ENCODE measurements at places on chromosomes 1 and 21.

DNA sequence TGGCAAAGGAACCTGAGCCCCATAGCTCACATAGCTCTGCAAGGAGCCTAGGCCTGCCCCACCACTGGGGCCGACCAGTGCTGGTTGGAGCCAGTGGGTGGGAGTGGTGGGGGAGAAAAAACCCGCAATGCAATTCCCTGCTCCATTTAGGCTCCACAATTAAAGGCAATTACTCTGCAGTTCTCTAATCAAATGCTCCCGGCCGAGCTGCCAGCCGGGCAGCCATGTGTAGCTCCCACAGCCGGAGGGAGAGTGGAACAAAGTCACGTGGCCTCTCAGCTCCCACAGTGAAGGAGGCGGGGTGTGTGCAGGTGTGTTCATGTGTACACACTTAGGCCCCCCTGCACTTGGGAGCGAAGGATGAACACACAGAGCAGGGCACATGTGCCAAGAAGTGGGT lies 81.6 kb downstream of the KIRREL1 start:
- no peak for DNase-seq

DNA sequence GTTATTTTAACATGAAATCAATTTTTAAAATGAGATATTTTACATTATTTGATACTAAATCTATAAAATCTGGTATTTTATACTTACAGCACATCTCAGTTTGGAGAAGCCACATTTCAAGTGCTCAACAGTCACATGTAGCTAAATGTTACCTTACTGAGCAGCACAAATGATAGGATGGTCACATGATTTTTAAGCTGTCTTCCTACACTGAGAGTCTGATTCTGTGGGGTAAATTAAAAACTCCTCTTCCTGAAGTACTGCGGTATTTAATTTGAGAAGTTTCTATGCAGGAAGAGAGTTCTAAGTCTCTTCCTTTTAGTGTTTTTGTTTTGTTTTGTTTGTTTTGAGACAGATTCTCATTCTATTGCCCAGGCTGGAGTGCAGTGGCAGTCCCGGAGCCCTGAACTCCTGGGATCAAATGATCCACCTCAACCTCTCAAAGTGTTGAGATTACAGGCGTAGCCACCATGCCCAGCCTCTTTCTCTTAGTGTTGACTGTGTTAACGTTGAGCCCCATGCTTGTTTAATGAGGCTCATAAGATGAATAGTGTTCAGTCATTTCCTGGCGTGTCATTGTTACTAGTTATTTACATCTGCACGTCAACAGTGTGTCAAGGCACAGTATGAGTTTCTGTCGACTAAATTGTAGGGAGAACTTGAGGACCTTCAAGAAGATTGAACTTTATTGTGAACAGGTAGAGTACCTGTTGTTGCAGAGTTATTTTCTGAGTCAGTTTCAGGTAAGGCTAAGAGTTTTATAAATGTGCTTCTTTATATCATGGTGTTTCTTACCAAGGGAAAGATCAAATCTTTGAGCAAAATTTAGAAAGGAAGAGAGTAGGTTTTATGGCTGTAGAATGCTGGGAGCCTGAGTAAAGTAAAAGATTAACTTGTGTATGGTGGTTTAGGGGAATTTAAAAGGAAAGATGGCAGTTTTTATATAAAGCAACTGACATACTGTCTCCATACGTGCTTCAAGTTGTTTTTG lies 3.3 kb downstream of the CNST start:
- no peak for DNase-seq

GRCh38 chr21:38310646-38311485 lies 54.1 kb downstream of the KCNJ15 start:
- no peak for DNase-seq

DNA sequence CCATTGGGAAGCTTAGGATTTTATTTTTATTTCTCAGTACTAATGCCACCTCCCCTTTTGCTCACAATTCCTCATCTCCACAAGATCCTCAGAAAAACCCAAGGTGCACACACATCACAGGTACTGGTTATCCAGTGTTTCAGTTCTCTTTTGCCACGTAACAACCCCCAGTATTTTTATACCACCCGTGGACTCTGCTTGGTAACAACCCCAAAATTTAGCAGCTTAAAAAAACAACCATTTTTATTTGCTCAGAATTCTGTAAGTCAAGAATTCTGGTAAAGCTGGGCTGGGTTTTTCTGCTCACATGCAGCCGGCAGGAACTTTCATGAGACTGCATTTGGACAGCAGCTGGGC lies 180.0 kb downstream of the KAZN start:
- no peak for DNase-seq

DNA sequence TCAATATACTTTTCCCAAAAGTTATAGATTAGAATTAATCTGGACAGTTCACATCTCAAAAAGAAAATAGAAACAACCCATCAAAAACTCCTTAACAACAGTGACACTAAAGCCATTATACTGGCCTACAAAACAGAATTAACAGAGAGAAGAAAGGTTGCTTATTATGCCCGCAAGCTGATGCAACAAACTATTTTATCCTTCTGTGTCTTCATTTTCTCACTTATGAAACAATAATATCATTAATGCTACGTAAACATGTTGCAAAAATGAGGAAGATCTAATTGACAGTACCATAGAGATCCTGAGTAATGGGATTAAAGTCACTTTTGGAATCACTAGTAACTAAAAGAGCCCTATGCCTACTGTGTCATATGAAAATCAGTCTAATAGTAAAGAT lies 32.6 kb downstream of the LPGAT1 start:
- no peak for DNase-seq

DNA sequence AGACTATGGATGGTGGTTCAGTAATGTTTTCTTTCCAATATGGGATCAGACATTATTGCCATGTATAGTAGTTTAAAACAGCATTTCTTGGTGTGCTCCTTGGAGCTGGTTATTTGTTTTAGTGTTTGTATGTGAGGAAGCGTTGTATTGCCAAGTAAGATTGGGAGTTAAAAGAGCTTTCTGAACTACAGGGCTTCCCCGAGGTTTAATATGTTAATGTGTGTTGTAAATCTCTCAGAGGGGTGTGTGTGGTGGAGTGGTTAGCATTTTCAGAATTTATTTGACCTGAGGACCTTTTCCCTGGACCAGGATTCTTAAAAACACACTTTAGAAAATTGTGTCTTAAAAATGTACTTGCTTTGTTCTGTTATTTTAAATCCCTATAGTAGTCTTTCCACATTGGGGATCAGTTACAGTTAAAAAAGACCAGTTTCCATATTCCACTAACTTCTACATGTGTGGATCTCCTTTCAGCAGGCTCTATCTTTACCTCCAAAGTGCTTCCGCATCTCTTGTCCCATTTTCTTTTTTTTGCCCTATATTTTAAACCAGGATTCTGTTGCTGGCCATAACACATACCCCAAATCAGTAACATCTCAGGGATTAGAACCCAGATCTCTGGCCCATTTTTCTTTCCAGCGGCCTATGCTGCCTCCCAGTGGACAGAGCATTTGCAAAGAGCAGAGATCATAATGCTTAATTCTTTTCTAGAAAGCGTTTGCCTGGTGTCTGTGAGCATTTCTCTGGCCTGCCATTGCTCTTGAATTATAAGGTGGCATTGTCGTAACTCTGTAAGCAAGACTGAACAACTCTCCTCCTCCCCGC lies 58.6 kb downstream of the PBX1 start:
- DNase-seq: no peak
